Renal cortex interstitium (tissue), 15 donors: ENCODE measurements at places on chromosomes 2 and 18. TPM values are rescaled to one million over a fixed set of nuclear protein-coding genes. Genes with fewer than 3 reads are reported as not detected.
A peak's percentile ranks its signal among the peaks of the same experiment; 100 is the strongest.

Gene KLHL29
- polyA plus RNA-seq, result 11.8 TPM

Gene POTEI
- 0.11 TPM for polyA plus RNA-seq

Gene RASGRP3
- polyA plus RNA-seq, result 26.5 TPM

Gene ATP6V1C2
- 11.3 TPM for polyA plus RNA-seq

Gene NFU1
- 71.4 TPM for polyA plus RNA-seq

Gene TFPI
- polyA plus RNA-seq, result 33.8 TPM

Gene NDC80
- 35.2 TPM for polyA plus RNA-seq

Gene NUP35
- polyA plus RNA-seq, result 25.6 TPM

Gene KIAA2012
- polyA plus RNA-seq, result 0.10 TPM

DNA sequence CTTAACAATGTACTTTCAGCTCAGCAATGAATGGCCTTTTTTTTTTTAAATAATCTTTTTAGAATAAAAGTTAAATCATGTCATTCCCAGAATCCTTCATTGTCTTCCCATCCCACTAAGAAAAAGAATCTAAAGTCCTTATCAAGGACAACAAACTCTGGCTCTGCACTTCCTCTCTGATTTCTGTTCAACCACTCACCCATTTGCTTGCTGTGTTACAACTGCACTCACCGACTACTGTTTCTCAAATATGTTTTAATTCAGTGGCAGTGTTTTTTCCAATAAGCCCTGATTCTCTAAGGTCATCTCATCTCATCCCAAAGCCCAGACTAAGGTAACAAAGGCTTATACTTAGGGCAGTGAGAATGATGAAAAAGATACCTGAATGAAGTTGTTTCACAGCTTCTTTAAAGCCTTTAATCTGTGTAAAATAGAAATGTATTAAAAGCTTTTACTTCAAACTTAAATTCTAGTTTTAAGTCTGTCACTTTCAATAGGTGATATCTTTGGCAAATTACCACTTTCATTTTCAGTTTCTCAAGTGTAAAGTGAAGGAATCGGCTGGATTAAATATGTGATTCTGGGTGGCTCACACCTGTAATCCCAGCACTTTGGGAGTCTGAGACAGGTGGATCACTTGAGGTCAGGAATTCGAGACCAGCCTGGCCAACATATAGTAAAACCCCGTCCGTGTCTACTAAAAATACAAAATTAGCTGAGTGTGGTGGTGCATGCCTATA lies 87.6 kb downstream of the RBBP8 start:
- no peak for DNase-seq

DNA sequence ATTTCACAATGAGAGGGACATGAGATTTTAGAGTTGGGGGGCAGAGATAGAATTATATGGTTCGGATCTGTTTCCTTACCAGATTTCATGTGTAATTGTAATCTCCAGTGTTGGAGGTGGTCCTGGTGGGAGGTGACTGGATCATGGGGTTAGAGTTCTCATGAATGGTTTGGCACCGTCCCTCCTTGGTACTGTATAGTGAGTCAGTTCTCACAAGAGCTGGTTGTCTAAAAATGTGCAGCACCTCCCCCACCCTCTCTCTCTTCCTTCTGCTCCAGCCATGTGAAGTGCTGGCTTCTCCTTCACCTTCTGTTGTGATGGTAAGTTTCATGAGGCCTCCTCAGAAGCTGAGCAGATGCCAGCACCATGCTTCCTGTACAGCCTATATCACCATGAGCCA lies 138.1 kb downstream of the SCG2 start:
- DNase-seq, result no peak

DNA sequence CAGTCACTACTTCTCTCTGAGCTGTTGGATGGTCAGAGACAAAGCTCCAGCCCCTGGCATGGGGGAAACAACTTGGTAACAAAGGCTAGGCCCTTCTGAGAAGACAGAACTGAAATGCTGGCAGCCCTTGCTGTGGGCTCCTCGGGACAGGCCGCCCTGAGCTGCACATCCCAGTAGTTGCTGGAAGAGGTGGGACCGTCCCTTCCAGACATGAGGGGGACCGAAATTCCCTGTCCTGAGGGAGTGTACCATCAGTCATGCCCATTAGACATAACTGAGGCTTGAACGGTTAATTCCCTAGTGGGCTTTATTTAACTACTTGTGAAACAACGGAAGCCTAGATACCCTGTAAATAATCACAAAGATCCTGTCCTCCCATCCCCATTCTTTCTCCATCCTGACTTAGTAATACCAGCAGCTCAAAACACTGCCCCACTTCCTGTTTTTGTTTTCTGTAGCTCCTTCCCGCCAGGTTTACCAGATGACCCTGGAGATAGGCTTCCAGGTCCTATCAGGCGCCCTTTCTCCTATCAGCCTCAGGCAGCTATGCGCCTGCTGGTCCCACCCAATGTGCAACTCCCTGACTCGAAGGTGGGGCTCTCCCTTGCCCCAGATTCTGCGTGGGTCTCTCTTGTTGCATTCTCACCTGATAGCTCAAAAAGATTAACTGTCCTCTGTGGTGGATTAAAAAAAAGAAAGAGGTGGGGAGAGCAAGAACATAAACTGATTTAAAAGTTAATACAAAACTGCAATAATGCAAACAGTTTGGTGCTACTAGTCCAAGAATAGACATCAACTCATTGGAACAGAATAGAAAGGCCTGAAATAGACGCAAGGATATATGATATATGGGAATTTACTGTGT lies 37.0 kb upstream of the NT5DC4 start:
- no peak for DNase-seq

DNA sequence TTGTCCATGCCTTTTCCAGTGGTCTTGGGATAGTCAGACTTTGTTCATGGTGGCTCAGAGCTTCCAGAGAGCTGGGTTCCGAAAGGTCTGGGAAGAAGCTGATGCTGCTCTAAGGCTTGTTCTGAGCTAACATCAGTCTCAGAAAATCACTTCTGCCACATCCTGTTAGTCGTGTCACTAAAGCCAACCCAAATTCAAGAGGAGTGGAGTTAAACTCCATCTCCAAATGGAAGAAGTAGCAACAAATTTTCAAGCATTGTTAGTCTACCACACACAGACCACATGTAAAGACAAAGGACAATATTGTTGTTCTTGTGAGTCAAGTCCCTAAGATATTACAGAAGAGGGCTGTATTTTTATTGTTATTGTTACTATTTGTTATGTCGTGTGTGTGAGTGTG lies 77.8 kb downstream of the PID1 start:
- no peak for DNase-seq

DNA sequence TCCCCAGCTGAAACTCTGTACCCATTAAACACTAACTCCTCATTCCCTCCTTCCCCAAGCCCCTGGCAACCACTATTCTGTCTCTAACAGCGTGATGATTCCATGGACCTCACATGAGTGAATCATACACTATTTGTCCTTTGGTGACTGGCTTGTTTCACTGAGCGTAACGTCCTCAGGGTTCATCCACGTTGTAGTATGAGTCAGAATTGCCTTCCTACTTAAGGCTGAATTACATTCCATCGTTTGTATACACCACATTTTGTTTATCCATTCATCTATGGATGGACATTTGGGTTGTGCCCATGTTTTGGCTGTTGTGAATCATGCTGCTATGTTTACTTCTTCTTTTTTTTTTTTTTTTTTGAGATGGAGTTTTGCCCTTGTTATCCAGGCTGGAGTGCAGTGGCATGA lies 19.6 kb upstream of the CABLES1 start:
- no peak for DNase-seq

GRCh38 chr2:217662984-217663602 lies 339.7 kb downstream of the TNS1 start:
- no peak for DNase-seq

GRCh38 chr2:45396671-45397070 lies 214.4 kb downstream of the SRBD1 start:
- DNase-seq, result no peak

- DNase-seq, result no peak
Observed at GRCh38 chr18:7459851-7460770, 107.0 kb upstream of the PTPRM start.

GRCh38 chr2:5549771-5550170 lies 142.4 kb upstream of the SOX11 start:
- DNase-seq, result no peak

GRCh38 chr2:126857502-126857901 lies 41.2 kb upstream of the TEX51 start:
- DNase-seq, result no peak

DNA sequence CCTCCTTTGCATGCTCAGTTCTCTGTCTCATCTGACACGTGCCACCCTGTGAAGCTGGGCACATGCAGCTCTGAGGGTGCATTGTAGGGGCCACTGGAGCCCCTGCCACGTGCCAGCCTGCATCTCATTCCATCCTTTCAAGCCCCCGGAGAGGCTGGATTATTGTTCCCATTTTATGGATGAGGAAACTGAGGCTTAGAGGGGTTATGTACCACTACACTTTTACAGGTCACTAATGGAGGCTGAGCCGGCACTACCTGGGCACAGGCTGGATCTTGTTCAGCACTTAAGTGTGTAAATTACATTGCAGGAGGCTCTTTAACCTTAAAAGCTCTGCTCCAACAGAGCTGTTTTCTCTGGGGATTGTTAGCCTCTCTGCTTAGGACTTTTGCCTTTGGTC lies 47.5 kb downstream of the KCNIP3 start:
- no peak for DNase-seq

DNA sequence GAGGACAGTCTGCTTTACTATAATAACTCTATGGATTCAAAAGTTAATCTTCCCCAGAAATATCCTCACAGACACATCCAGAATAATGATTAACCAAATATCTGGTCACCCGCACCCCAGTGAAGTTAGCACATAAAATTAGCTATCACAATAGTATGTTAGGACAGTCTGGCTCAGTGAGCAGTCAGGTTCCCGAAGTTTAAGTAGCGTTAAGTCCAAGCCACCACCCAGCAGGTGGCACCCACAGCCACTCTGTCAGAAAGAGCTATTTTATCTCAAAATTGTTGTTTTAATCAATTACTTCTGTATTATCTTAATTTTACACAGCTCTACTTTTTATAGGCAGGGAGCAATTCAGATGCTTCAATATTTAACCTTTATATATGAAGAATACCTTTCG lies 537.5 kb downstream of the MBD2 start:
- DNase-seq, result no peak

DNA sequence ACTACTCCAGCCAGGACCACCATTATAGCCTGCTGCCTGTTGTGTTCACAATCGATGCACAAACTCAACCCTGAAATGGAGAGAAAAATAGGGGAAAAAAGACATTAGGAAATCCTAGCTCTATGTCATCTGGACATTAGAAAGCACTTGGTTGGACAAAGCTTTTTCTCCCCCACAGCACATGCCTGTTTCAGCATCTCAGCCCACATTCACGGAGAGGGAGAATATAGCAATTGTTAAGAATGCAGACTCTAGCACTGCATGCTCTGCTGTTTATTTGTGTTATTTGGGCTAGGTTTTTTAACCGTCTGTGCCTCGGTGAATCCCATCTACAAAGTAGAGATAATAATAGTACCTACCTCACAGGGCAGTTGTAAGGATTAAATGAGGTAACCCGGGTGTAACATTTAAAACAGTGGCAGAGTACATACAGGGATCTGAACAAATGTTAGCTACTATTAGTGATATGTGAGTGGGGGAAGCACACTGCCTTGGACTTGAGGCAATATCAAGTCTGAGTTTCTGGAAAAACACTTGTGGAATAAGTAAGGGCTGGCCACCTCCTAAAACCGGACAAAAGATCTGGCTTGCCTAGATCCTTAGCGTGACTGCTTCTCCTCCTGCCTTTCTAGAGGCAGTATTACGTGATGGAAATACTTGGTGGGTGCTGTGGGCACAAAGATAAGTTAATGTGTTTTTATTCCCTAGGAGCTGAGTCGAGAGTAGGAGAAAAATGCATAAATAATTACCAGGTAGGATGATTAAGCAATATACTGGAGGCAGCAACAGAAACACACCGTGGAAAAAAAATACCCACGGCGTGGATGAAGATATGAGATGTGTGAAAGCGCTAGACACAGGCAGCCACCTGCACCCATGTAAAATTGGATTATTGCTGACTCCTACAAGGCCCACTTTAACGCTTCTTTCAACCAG lies 1.0 kb upstream of the PPP1CB start:
- no peak for DNase-seq

GRCh38 chr2:18824915-18825314 lies 235.5 kb upstream of the NT5C1B start:
- no peak for DNase-seq

DNA sequence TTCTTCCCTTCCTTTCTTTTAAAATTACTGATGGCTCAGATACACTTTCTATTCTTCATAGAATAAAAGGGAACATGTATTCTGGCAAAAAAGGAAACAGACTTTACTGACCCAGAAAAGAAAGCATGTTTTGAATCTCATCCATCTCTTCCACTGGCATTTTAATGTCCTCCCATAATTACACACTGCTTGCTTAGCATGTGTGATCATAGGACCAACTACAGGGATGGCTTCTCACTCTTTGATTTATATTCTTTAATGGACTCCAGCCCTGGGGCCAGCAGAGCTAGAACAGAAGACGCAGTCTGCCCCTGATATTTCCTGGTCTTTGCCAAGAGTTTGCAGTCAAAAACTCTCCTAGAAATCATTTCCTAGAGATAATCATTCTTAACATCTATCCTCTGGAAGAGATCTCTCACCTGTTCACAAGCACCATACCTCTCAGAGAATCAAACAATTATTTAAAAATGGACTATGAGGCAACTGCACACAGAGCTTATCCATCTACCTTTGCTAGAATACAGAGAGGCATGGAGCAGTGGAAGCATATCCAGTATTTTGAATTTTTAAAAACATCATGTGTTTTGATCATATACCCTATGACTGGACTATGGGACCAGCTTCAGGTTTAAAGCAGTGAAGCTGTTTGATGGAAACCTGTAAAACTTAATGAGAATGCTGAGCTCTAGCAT lies 429.1 kb downstream of the NRXN1 start:
- peak; percentile 26 for DNase-seq

- DNase-seq, result peak; percentile 42
Observed at GRCh38 chr2:100242891-100243619, 79.2 kb downstream of the LONRF2 start.

DNA sequence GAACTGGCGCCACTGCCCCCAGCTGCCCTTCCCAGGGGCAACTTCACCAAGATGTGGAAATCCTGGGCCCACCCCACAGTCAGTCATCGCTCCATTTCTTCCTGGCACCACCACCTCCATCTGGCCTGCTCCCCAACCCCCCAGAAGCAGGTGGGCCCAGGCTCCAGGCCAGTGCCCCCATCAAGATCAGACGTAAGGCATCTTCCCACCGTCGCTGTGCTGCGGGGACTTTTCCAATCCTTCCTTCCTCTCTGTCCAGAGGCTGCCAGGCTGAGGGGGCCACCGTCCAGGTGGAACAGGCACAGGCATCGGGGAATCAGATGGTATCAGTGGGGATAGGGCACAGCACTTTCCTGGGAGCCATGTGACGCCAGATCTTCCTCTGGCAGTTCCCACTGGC lies 8.1 kb downstream of the PRLH start:
- DNase-seq, result no peak

- DNase-seq, result no peak
Observed at GRCh38 chr2:117396161-117396560, 418.3 kb upstream of the DDX18 start.

GRCh38 chr18:3444296-3444695 lies 5.7 kb upstream of the TGIF1 start:
- DNase-seq, result no peak

DNA sequence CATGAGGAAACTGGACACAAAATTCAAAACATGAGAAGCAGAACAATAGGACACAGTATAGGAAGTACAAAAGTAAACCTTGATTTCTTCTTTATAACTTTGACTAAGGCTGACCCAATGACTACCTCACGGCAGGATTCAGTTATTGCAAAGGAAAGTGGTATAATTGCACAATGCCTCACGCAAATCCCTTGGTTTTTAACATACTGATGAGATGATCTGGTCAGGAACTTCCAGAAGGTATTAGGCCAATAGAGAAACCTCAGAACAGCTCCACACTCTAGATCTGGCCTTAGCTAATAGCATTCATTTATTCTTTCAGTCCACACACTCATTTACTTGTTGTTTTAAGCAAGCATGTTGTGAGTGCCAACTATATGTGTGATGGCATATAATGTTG lies 1526.9 kb upstream of the ACVR2A start:
- no peak for DNase-seq
